Fibroblast of villous mesenchyme (primary cell): ENCODE measurements at places on chromosomes 12 and 14. TPM values are rescaled to one million over a fixed set of nuclear protein-coding genes. Genes with fewer than 3 reads are reported as not detected.

Gene NGB
- not detected in 2 replicates for total RNA-seq

Gene TAS2R13
- 3.0 and 3.9 TPM in 2 replicates for total RNA-seq

DNA sequence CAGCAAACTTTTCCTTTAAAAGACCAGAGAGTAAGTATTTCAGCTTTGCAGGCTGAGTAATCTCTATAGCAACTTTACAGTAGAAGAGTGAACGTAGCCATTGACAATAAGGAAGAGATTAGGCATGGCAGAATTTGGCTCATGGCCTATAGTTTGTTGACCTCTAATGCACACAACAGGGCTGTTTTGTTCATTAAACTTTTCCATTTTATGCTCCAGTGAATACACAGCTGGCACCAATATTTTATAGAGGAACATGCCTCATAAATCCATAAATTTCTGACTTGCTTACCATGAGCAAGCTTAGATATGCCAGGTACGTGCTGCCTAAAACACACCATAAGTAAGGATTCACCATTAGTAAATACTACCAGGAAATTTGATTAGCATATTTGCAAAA is 609.0 kb upstream of the STXBP6 start:
- no peak for DNase-seq

- DNase-seq = peak; percentile 53
These were observed 71.5 kb upstream of the DAAM1 start for GRCh38 chr14:59116984-59117415.

DNA sequence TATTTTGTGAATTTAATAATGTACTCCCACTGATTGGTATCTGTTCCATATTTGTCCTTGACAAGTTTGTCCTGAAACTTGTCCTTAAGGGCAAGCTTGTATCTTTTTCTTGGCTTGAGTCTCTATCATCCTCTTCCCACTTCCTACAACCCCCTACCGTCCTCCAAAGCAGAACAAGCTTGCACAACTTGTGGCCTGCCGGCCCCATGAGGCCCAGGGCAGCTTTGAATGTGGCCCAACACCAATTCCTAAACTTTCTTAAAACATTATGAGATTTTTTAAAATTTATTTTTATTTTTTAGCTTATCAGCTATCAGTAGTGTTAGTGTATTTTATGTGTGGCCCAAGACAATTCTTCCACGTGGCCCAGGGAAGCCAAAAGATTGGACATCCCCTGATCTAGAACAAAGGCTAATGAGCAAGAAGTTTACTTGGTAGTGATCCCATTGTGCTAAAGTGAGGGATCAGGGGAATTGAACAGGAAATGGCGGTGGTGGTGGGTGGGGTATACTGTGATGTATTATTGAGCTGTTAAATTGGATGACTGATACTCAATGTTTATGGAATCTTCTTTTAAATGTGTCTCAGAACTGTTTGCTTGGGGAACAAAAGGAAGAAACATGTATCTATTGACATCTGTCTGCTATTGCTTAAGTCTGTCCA is 37.8 kb downstream of the TMX1 start:
- DNase-seq = no peak

DNA sequence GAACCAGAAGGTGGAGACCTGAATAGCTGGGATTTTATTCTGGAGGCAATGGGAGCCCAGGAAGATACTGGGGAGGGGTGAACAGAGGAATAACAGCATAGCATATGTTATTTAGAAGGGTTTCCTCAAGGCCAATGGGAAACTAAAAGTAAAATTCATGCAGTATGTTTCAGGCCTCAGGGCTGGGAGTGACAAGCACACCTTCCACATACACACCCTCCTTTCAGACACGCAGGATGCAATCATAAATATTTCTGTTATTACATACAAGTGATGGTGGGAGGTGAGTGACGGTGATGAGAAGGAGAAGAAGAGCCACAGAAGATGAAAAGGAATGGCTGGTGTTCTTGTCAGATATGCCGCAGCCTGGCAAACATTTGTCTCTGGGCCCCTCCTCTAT is 106.1 kb upstream of the FLRT2 start:
- no peak for DNase-seq
